ENCODE measurements at places on chromosomes 11 and 22. TPM values are rescaled to one million over a fixed set of nuclear protein-coding genes. Genes with fewer than 3 reads are reported as not detected.

The EIF3M gene
- total RNA-seq, result 753 TPM

The APOA4 gene
- not detected for total RNA-seq

The GRAMD4 gene
- 40.5 TPM for total RNA-seq

The MPZL2 gene
- 106 TPM for total RNA-seq

The APOC3 gene
- not detected for total RNA-seq

The SLC39A13 gene
- 29.4 TPM for total RNA-seq
